Renal cortex interstitium (tissue), 15 donors: ENCODE measurements at places on chromosomes 7 and 10. TPM values are rescaled to one million over a fixed set of nuclear protein-coding genes. Genes with fewer than 3 reads are reported as not detected.

- no peak for DNase-seq
Measured at GRCh38 chr7:151628846-151629604, 109.3 kb upstream of the RHEB start.

DNA sequence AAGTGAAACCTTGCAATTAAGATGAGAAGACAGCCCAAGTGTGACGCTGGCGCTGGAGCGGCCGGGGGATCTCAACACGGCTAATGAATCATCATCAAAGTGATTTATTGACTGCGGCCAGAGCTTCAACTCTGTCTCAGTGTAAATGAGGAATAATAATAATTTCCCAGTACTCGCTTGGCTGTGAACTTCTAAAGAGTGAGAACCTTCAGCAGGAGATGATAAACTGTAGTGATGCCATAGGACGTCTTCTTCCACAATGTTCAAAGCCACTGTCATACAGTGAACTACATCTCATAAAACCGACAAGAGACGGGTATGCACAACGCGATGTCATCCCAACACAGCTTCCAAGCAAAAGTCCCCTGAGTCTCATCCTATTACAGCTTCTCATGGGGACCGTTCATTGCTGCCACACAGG lies 123.6 kb upstream of the NOBOX start:
- DNase-seq = peak; percentile 60

Gene NUPR2
- polyA plus RNA-seq = 3.5 TPM

DNA sequence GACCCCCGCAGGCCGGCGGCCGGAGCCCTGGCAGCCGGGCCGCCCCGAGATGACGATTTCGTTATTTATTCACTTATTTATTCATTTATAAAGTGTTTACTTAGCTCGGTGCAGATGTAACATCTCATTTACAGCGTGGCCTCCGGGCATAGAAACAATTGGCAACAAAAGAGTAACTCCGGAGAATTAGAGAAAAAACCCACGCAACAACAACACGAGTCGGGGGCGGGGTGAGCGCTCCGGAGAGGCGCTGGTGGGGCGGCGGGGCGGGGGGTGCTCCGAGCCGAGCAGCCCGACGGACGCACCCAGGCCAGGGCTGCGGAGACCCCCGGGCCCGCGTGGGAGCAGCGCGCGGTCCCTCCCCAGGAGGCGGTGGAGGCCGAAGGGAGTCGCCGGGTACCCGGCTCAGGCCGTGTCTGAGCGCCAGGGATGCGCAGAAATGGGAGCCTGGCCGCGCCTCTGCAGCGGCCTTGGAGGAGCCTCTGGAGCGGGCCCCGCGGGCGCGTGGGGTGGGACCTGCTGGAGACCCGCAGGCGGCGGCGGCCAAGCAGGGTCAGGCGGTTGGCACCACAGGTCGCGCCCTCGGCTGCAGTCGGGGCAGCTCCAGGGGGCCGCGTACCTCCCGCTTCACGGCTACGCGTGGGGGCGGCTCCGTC lies 14.3 kb downstream of the UNCX start:
- DNase-seq = no peak

DNA sequence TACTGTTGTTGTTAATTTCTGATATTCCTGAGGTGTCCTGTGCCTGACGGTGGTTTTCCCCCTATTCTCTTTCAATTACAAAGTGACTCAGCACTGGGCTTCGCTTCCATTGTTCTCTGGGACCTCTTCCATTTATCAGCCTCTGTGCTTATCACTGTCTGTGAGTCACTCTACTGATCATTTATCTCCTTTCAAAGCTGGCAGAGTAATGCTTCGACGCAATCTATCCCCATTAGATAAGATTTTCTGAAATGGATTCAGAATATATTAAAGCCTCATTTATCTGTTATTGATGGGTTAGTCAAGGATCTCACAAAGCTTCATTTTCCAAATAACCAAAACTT lies 679.2 kb downstream of the SDK1 start:
- DNase-seq = no peak

DNA sequence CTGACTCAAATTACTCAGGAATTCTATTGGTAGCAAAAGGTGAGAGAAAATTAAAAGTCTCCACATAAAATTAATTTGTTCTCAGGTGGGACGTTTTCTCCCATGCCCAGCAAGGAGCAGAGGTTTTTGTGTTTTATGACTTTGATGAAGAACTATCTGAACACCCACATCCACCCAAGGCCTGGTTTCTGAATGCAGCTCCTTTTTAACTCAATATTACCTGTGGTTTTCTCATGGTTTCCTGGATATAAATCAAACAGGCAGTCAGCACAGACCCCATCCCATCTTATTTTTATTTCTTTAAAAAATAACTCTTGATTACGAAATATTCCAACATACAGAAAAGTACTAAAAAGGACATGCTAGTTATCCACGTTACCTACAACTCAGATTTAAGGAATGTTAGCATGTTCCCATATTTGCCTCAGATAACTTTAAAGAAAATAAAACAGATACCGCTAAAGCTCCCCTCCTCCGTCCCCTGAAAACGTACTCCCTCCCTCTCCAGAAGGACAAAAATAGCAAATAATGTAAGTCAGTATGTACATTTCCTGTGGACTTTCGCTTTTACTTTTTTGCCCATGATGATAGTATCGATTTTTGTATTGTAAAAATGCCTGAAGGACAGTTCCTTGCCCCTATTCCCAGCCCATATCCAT lies 43.4 kb downstream of the GLI3 start:
- DNase-seq = no peak
